ENCODE measurements at places on chromosomes 5 and 9.

DNA sequence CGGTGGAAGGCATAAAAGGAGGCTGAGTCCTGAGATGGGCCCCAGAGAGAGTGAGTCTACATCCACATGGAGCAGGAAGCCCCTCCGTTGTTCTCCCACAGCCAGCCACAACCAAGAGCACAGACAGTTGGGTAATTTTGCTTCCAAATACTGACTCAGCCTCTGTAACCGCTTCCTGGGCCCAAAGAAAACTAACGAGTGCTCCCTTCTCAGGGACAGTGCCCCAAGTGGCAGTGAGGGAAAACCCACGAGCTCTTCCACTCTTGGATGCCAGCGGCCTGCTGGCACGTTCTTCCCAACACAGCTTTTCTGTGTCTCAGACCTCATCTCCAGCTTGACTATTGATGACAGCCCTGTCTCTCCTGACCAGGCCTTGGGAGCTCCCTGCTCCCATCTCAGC, 207.6 kb downstream of the FSTL4 start:
- DNase-seq, result peak; percentile 12

DNA sequence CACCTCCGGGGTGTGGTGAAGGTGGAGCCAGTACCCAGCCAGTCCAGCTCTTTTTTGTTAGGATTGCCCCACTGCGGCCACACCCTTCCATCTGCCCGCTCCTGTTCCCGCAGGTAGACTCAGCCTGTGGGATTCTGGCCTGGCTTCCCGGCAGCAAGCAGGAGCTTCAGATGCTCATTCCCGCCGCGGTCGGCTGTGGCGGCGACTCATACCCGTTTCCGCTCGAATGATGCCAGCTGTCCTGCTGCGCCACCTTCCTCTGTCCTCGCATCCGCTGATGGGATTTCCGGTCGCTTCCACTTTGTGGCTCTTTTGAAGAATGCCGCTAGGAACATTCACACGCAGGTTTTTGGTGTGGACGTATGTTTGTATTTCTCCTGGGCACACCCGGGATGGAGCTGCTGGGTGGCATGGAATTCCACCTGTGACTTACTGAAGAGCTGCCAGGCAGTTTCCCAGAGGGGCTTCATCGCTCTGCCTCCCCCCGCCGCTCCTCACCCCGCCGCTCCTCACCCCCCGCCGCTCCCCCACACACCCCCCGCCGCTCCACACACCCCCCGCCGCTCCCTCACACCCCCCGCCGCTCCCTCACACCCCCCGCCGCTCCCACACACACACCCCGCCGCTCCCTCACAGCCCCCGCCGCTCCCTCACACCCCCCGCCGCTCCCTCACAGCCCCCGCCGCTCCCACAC, 60.3 kb downstream of the TENT4A start:
- peak; percentile 13 for DNase-seq

- peak; percentile 24 for DNase-seq
Measured at GRCh38 chr5:109411627-109412026, 1.9 kb upstream of the PJA2 start.

GRCh38 chr5:132418881-132419280, 49.4 kb downstream of the SLC22A5 start:
- no peak for DNase-seq

GRCh38 chr9:104304925-104305324, 199.1 kb upstream of the OR13F1 start:
- no peak for DNase-seq

DNA sequence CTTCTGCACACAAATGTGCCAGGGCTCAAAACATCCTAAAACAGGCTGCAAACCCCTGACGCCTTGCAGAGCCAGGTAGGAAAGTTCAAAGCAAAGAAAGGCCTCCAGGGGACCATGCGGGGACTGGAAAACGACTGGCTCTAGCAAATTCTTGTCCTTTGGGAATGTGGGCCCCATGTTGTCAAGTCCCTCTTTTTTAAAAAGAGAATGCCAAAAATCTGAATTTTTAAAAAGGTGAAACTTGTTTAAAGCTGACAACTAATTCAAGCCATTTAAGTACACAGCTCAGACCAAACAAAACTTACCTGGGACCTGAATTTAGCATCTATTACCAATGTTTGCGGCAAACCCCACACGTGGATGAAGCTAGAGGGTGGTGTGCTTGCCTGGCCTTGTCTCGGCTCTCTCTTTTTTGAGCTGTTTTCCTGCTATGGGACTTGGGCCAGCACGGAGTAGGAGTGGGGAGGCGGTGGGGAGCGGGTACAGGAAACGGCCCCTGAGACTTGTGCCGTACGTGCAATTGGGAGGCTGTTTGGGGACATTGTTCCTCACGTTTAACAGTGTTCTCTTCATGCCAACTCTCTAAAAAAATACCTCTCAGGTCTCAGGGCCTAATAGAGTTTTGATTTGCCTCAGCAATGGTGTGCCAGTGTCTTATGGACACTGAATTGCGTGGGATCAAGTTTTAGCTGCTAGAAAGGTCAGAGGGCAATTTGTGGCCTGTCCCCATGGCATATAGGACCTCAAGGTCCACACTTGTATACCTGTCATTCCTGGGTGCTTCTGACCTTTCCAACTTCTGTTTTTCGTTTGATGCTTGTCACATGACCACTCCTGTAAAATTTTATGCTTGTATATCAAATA, 15.1 kb upstream of the PHF19 start:
- DNase-seq, result no peak

DNA sequence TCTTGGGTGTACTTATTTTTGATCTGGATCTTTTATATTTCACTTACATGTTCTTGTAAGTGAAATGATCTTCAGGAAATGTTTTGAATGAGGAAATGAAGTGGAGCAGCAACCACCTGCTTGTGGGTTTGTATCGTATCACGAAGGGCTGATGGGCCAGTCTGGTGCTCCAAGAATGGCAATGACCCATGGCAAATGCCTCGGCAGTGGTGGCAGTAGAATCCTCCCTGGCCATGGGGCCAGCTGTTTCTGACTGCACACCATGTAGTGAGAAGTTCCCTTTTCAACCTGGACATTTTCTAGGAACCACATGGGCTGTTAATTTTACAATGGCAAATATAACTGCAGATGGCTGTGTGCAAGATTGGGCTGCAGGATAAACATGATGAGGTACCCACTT, 29.9 kb downstream of the MAT2B start:
- no peak for DNase-seq

DNA sequence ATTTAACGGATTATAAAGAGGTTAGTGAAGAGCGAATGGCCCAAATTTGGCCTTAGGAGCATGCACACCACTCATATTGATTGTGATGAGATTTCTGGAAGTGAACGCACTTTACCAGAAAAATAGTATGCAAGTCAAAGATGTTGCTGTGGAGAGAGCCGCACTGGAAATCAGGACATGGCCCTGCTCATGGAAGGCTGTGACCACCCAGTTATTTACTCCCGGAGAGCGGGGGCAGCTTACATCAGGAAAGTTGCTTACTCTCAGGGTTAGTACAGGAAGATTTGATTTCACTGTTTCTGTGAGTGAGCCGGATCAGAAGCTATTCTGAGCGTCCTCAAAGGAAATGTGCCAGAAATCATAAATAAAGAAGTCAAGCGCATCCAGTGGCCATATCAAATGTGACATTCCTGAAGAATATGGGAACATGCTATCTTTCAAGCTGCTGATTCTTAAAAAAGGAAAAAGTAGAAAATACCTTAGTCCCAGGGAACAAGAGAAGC, 42.9 kb upstream of the STRBP start:
- DNase-seq, result no peak

DNA sequence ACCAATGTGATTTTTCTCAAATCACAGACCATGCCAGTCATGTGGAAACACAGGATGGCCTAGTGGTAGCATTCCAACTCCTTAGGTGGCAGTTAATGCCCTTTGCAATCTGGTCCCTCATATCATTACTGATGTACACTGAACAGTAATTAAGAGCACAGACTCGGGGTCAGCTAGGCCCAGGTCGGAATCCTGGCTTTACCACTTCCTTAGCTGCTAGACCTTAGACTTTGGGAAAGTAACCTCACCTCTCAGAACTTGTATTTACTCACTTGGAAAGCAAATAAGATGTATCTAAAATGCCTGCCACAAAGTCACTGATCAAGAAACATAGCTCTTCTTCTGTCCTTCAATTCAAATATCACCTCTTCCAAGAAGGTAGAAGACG, 112.8 kb downstream of the MAPKAP1 start:
- no peak for DNase-seq

DNA sequence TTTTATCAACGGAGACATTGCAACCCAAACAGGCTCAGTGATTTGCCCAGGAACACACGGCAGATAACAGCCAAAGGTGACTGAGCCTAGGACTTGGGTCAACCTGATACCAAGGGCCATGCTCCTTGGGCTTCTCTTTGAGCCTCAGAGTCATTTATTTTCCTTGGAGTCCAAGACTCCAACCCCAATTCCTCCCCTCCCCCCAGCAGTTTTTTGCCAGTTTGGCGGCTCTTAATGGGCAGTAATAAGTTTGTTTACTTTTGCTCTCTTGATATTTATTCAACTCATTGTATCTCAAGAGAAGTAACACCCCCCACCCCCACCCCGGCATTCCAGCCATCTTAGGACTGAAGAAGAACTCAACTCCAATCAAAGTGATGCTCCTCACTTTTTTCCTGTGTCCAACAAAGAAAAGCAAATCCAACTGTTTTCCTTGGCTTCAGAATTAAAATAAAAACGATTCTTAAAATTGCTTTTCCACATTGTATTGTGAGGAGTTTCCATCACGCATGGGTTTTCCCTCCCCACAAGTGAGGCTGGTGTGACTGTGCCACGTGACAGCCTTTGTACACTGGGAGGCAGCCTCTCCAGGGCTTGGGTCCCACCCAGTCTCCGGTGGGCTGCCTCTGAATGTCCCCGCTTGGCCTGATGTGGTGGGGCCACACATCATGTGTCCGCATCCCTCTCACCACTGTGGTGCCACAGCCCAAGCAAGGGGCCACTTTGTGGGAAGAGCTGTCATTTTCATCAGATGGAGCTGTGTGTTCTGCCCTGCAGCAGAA, 9.1 kb downstream of the ANGPTL2 start:
- no peak for DNase-seq

DNA sequence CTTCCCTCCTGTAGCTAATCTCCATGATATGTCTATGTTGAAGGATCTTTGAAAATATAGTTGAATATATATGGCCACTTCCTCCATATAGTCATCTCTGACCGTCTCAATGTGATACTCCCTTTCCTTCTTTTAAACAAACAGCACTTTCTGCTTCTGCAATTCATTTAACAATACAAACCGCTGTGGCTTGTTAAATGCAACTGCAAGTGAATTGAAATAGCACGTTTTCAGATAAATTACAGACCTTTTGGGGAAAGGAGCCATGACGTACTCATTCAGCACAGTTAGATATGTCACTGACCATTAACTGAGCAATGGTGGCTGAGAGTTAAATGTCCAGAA, 82.5 kb downstream of the FBXO38 start:
- no peak for DNase-seq

DNA sequence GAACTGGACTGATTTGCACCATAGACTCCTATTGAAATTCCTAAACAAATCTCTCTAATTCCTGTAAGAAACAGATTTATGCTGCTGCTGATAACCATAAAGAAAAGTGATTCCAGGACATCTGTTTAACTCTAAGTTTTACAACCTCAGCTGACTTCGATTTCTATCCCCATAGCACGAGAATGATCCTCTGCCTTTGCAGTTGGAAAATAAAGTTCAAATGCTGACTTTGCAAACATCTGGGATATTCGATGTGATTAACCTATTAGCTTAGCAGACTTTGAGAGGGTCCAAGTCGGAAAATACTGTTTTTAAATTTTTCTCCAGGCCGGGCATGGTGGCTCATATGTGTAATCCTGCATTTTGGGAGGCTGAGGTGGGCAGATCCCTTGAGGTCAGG, 247.3 kb downstream of the PSAT1 start:
- no peak for DNase-seq

DNA sequence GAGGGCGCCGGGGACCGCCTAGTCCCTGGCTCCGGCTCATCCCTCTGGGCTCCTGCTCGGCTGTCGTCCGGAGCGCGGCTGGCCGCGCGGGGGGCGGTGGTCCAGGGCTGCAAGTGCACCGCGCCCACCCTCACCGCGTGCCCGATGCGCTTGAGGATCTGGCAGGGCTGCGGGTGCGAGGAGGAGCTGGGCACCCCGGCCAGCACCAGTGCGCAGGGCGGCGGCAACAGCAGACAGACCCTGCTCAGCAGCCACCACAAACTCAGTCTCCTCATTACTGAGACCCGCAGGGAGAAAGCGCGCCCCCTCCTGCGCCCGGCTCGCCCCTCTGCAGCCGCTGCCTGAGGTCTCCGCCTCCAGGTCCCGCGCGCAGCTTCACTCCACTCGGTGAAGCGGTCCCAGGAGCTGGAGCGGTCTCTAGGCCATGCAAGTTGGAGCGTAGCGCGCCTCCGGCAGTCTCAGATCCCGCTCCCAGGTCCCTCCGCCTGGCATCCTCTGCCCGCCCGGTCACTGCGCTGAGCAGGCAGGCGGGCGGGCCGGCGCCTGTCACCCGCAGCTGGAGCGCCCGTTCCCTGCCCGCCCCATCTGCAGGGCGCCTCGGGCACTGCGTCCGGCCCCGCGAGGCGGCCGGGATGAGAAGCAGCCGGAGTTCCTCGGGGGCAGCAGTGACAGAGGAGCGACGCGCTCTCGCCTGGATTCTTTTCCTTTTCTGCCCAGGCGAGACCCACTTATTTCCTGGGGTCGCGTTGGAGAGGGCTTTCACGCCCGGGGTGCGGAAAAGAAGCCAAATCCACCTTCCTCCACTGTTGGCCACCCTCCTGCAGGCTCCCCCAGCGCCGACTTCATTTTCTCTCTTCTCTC, 512 bp downstream of the GRIN3A start:
- peak; percentile 9 for DNase-seq

DNA sequence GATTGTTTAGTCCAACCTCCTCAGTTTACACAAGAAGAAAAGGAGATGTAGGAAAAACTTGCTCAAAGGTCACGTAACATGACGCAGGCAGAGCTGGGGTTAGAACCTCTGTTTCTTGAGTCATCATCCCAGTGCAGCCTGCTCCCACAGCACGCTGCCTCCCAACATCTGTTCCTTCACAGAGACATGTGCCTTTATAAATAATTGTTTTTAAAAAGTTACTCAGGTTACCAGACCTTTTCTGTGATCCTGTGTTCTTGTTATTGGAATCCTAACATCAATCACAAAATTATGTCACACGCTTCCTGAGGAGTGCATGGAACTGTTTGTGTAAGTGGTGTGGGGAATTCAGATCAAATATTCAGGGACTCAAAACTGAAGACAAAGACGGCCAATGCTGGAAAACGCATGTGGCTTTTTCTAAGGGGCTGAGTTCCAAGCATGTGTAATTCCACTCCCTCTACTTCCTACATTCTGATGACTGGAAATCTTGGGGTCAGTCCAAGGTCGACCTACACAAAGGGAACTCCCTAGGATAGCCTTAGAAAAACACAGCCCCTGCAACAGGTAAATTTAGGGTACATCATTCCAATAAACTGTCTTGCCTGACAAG, 184.3 kb downstream of the TSSK1B start:
- no peak for DNase-seq
